ENCODE measurements at places on chromosomes 1 and 21.
A peak's percentile ranks its signal among the peaks of the same experiment; 100 is the strongest.

GRCh38 chr1:148355976-148356375, 127.1 kb downstream of the PPIAL4G start:
- no peaks in the 10 kb centered on the region for H3K36me3 ChIP-seq
- H3K4me3 ChIP-seq, result no peak overlapping the region
- no peaks in the 10 kb centered on the region for H3K27me3 ChIP-seq
- H3K27ac ChIP-seq, result no peak overlapping the region

DNA sequence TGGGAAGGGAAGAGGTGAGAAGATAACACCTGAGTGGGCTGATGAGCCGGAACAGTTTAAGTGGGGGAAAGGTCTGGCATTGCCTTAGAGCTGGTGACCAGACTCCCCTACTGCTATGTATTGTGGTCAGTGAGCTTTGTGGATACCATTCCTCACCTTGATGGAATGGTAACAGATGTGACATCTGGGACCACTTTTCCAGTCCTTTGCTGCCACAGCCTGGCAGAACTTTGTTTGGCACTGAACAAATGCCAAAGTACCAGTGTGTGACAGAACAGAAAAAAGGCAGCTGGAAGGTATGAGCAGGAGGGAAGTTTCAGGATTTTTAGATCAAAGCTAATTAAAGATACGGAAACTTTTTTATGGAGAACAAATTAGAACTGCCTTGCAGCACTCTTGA, 6.2 kb downstream of the MED8 start:
- peaks cover 11% of the 10 kb centered on the region for H3K4me1 ChIP-seq
- DNase-seq, result no peak
- no peak overlapping the region for H3K4me3 ChIP-seq
- no peak overlapping the region for H3K27ac ChIP-seq

DNA sequence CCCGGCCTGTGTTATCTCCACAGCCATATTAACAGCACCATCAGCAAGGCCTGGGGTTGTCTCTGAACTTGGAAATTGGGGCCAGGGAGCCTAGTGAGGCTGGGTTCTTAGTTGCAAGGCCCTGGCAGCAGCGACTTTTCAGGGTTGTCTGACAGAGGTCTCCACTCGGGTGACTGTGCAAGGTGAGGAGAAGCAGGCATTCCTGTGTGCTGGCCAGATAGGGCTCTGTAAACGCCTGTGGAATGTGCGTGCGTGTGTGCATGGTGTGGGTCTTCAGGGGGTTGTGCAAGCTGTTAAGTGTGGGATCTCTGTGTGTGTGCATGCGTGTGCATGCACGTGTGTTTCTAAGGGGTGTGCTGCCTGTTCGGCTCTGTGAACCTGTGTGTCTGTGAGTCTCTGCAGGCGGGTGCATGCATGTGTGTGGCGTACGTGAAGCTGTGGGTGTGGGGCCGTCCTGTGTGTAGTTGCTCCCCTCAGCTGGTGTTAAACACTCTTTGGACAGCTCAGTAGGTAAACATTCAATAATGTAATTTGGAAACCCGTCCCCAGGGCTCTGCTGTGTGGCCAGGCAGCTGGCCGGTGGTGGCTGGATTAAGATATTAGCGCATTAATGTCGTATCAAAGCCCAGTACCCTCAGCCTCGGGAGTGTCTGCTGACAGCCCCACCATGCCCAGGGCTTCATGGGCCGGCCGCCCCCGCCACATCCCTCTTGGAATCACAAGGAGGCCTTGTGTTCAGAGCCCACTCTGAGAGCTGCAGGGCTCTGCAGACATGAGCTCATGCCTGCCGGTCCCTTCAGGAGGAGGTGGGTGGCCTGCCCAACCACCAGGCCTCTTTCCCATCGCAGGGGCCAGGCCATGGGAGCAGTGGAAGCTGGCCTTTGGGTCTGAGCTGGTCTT, 189.9 kb downstream of the FOXD2 start:
- H3K4me1 ChIP-seq, result no peaks in the 10 kb centered on the region
- no peaks in the 10 kb centered on the region for H3K27me3 ChIP-seq
- no peak overlapping the region for H3K27ac ChIP-seq
- DNase-seq, result peak; percentile 37
- H3K36me3 ChIP-seq, result no peaks in the 10 kb centered on the region

- H3K27ac ChIP-seq, result no peak overlapping the region
- H3K4me3 ChIP-seq, result no peak overlapping the region
- H3K4me1 ChIP-seq, result no peaks in the 10 kb centered on the region
- H3K27me3 ChIP-seq, result no peaks in the 10 kb centered on the region
Observed at GRCh38 chr1:3685222-3685621, 32.9 kb downstream of the TP73 start.

GRCh38 chr21:39048064-39048463, 135.2 kb downstream of the PSMG1 start:
- H3K4me1 ChIP-seq, result peaks cover 5% of the 10 kb centered on the region
- no peak overlapping the region for H3K27ac ChIP-seq
- H3K36me3 ChIP-seq, result no peaks in the 10 kb centered on the region
- no peaks in the 10 kb centered on the region for H3K27me3 ChIP-seq
- DNase-seq, result peak; percentile 52
- H3K4me3 ChIP-seq, result no peak overlapping the region

DNA sequence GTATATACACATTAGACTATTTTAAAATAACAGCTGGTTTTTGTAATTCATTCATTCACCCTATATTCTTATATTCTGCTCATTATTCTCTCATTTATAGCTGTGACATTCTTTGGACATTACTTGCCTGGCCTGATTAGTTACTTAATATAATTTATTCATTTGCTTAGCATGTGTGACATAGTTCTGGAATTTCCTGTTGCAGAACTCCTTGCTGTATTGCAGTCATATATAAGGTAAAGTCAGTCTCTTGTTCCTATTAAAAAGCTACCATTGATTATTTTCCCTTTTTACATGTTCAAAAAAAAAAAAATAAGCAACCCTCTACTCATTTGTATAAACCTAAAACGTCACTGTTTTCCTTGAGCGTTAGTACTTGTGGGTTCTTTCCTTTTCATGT, 23.9 kb downstream of the GNAT2 start:
- peaks cover 32% of the 10 kb centered on the region for H3K36me3 ChIP-seq
- no peak for DNase-seq
- H3K4me1 ChIP-seq, result no peaks in the 10 kb centered on the region
- H3K27ac ChIP-seq, result no peak overlapping the region
- no peak overlapping the region for H3K4me3 ChIP-seq

DNA sequence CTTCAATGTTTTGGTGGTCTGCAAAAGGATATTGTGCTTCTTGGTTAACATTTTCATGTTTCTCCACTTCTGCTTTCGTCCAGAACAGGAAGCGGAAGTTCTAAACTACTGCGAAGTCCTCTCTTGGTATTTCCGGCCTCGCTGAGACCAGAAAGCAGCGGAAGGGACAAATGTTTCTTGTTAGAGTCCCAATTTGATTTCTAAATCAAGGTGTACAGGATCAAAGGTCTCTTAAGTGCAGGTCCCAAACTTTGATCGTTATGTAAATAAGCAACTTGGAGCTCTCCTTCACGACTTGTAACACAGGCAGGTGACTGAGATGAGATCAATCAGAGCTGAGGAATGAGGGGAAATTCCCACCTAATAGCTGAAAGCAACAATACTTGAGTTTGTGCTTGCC, 40.1 kb upstream of the HMCN1 start:
- no peak for DNase-seq
- H3K4me3 ChIP-seq, result no peak overlapping the region
- H3K27ac ChIP-seq, result no peak overlapping the region
- no peaks in the 10 kb centered on the region for H3K36me3 ChIP-seq
- no peaks in the 10 kb centered on the region for H3K4me1 ChIP-seq
- H3K27me3 ChIP-seq, result no peaks in the 10 kb centered on the region

- no peaks in the 10 kb centered on the region for H3K27me3 ChIP-seq
- DNase-seq, result no peak
- no peaks in the 10 kb centered on the region for H3K4me1 ChIP-seq
- H3K36me3 ChIP-seq, result no peaks in the 10 kb centered on the region
- H3K4me3 ChIP-seq, result no peak overlapping the region
Observed at GRCh38 chr1:233730809-233731208, 116.9 kb downstream of the KCNK1 start.

- H3K4me3 ChIP-seq, result no peak overlapping the region
- H3K27me3 ChIP-seq, result no peaks in the 10 kb centered on the region
- DNase-seq, result no peak
- no peak overlapping the region for H3K27ac ChIP-seq
Observed at GRCh38 chr1:176374967-176375569, 87.9 kb upstream of the PAPPA2 start.

- H3K27ac ChIP-seq, result no peak overlapping the region
- no peak for DNase-seq
- no peaks in the 10 kb centered on the region for H3K36me3 ChIP-seq
Observed at GRCh38 chr1:94755675-94756074, 64.5 kb upstream of the SLC44A3 start.

DNA sequence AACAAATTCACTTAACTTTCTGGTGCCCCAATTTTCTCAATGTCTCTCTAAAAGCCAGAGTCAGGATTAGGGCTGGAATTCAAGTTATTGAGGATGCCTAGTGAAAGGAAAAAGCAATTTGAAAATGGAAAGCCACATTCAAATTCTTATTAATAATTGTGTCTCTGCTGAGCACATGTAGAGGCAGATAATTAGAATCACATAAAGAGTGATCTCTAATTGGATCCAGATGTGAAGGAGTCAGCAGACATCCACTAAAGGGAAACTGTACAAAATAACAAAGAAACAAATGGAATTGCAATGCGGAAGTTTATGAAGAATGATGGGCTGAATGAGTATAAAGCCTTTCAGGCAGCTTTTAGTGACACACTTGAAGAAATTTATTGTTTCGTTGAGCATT, 482.6 kb downstream of the TTLL7 start:
- H3K27me3 ChIP-seq, result no peaks in the 10 kb centered on the region
- H3K4me3 ChIP-seq, result no peak overlapping the region
- no peaks in the 10 kb centered on the region for H3K4me1 ChIP-seq

DNA sequence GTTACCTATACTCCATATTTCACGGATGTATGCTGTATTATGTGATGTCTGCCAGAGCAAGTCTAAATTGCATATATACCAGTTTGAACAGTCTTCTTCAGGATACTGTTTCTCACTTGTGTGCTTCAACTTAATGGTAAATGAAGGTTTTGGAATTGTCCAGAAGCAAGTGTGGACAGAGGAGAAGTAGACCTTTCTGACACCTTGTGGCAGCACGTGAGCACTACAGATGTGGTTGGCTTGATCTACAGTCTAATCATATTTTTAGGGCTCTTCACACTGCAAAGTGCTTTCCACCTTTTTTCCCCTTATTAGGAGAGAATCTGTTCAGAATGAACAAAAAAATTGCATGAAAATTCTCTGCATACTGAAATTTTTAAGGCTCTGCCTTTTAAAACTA, 10.9 kb downstream of the MORC3 start:
- H3K4me3 ChIP-seq, result no peak overlapping the region
- peaks cover 13% of the 10 kb centered on the region for H3K4me1 ChIP-seq
- no peak overlapping the region for H3K27ac ChIP-seq

DNA sequence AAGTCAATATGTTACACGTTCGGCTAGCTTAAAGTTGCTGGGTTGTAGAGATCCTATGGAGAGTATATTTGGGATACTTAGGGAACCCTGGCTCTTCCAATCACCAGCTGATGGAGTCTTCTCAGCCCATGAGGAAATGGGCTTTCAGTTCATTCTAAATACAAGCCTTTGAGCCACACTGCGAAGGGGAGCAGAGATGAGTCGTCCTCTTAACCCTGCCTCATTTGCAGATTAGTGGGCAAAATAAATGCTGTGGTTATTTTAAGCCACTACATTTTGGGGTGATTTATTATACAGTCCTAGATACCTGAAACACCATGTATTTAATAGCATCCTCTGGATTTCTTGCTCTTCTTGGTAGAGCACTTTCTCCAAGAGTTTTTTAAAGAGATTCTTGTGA, 19.0 kb upstream of the VCAM1 start:
- no peak for DNase-seq
- no peaks in the 10 kb centered on the region for H3K4me1 ChIP-seq
- peak overlapping the region; percentile 57 for H3K27ac ChIP-seq

- H3K27ac ChIP-seq, result no peak overlapping the region
- H3K36me3 ChIP-seq, result no peaks in the 10 kb centered on the region
- no peaks in the 10 kb centered on the region for H3K27me3 ChIP-seq
- H3K4me3 ChIP-seq, result no peak overlapping the region
Observed at GRCh38 chr21:16005996-16006395, 276.2 kb downstream of the USP25 start.
